Natural killer cell (primary cell): ENCODE measurements at places on chromosomes 7 and 10. TPM values are rescaled to one million over a fixed set of nuclear protein-coding genes. Genes with fewer than 3 reads are reported as not detected.

DNA sequence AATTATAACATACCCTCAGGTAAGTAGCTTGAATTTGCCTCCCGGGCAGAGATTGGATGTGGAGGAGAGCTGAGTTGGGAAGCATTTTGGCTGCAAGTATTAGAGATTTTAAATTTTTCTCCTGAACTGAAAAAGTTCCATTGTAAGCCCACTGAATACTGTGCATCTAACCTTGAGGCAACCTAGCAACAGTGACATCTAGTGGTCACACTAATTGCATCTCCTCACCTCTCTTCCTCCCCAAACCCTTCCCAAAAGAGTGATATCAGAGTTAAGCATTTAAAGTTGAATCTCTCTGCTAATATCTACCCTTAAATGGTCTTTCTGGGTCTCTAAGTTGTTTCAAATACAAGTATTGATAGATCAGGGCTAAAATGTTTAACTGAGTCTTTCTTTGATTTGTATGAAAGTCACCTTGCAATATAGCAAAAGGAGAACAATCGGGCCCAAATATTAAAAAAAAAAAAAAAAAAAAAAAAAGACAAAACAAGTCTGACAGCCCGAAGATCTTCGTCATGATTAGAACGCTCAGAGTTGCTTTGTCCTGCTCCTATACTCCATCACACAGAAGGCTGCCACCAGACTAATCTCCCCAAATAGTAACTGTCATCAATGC lies 40.4 kb upstream of the DLX5 start:
- DNase-seq, result peak; percentile 72

- no peak for DNase-seq
Observed at GRCh38 chr7:157138101-157138423, 664 bp upstream of the UBE3C start.

- DNase-seq, result no peak
Observed at GRCh38 chr10:43136432-43136831, 1.8 kb upstream of the CSGALNACT2 start.

DNA sequence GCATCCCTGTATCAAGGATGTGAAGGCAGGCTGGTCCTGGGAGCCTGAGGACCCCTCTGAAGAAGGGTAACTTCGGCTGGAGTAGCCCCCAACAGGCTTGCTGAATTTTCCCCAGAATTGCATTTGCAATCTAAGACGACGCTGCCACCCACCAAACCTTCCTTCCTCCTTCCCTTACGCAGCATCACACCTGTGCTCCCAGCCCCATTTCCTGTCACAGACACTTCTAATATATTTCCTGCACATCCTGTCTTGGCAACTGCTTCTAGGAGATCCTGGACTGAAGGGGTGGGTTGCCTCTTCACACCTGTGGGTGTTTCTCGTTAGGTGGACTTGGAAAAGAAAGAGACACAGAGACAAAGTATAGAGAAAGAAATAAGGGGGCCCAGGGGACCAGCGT lies 9.4 kb upstream of the PGAM1 start:
- no peak for DNase-seq

- no peak for DNase-seq
Observed at GRCh38 chr7:127998671-127999070, 32.6 kb downstream of the LRRC4 start.

DNA sequence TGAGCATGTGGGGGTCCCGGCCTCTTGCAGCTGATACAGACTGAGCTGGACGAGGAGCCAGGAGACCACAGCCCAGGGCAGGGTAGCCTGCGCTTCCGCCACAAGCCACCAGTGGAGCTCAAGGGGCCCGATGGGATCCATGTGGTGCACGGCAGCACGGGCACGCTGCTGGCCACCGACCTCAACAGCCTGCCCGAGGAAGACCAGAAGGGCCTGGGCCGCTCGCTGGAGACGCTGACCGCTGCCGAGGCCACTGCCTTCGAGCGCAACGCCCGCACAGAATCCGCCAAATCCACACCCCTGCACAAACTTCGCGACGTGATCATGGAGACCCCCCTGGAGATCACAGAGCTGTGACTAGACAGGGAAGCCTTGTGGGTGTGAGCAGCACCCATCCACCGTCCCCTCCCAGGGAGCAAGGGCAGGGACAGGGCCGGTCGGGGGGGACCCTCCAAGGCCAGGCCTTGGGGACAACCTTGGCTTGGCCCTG lies 36.1 kb downstream of the PSAP start:
- no peak for DNase-seq

GRCh38 chr7:94392393-94392786 lies 2.3 kb upstream of the COL1A2 start:
- DNase-seq, result no peak

DNA sequence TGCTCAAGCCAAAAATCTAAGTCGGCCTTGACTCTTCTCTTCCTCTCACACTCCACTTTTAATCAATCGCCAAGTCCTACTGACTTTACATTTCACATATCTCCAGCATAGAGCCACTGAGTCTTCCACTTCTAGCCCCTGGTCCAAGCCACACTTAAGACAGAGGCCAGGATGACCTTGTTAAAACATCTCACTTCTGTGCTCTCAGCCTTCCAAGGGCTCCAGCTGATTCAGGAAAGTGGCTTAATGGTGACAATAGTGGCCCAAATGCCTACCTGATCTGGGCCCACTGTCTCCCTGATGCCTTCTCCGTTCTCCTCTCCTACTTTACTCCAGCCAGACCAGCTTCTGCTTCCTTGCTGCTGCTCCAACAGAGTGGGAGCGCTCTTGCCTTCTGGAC lies 4.4 kb downstream of the TBATA start:
- no peak for DNase-seq

GRCh38 chr10:6201516-6201975 lies 1.2 kb upstream of the PFKFB3 start:
- DNase-seq, result peak; percentile 93

DNA sequence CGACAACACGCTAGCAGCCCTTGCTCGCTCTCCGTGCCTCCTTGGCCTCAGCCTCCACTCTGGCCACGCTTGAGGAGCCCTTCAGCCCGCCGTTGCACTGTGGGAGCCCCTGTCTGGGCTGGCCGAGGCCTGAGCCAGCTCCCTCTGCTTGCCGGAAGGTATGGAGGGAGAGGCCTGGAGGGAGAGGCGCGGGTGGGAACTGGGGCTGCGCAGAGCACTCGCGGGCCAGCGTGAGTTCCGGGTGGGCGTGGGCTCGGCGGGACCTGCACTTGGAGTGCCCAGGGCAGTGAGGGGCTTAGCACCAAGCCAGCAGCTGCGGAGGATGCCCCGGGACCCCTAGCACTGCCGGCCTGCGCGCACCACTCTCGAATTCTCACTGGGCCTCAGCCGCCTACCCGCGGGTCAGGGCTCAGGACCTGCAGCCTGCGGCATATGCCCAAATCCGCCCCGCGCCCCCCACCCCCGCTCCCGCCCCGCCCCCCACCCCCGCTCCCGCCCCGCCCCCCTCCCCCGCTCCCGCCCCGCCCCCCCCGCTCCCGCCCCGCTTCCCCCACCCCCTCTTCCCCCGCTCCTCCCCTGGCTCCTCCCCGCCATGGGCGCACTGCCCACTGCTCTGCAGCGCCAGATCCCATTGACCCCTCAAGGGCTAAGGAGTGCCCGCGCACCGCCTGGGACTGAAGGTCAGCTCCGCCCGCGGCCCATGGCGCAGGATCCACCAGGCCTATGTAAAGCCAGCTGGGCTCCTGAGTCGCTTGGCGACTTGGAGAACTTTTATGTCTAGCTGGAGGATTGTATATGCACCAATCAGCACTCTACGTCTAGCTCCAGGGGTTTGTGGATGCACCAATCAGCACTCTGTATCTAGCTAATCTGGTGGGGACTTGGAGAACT lies 15.9 kb upstream of the ACBD5 start:
- no peak for DNase-seq

DNA sequence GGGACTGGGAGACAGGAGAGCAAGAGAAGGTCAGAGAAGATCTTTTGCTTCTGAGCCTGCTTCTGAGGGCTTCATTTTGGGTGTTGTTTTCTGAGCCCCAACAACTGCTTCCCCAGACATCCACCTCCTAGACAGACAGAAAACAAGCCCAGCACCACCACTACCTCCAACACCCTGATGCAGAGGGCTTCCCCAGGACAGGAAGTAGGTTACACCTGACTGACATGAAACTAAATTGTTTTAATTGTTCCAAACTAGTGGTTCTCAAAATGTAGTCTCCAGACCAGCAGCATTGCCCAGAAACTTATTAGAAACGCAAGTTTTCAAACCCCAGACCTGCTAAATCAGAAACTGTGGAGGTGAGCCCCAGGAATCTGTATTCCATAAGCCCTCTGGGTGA lies 163.6 kb upstream of the KMT2E start:
- no peak for DNase-seq

DNA sequence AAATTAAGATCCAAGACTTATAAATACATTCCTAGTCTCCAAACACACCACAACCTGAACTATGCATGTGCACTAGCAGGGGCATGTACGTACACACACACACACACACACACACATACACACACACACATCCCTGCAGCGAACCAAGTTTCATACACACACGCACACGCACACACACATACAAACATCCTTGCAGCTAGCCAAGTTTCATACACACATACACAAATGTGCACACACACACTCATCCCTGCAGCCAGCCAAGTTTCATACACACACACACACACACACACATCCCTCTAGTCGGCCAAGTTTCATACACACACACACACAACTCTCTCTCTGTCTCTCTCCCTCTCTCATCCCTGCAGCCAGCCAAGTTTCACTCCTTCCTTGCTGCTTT lies 82.7 kb upstream of the WIPF3 start:
- peak; percentile 1 for DNase-seq

DNA sequence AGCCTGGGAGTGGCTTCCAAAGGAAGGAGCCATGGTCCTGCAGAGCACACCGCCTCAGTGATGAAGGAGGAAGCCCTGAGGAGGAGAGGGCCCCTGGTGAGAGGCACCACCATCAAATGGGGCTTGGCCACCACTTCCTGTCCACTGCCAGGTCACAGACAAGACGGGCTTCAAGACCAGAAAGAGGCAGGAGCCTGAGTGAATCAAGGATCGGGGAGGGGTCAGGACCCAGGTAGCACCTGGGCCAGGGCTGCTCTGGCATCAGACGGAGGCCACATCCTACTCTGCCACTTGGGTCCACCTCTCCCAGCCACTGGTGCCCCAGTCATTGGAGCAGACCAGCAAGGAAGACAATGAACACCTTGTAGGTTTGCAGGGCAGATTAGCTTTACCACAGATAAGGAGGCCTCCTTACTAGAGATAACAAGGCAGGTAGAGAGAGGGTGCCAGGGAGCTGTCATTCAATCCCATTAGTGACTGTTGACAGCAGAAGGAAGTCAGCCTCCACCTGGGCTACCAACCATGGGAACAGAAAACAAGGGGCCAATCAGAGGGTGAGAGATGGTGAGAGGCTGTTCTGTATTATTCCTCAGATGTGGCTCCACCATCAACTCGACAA lies 143.4 kb downstream of the TNS3 start:
- no peak for DNase-seq

DNA sequence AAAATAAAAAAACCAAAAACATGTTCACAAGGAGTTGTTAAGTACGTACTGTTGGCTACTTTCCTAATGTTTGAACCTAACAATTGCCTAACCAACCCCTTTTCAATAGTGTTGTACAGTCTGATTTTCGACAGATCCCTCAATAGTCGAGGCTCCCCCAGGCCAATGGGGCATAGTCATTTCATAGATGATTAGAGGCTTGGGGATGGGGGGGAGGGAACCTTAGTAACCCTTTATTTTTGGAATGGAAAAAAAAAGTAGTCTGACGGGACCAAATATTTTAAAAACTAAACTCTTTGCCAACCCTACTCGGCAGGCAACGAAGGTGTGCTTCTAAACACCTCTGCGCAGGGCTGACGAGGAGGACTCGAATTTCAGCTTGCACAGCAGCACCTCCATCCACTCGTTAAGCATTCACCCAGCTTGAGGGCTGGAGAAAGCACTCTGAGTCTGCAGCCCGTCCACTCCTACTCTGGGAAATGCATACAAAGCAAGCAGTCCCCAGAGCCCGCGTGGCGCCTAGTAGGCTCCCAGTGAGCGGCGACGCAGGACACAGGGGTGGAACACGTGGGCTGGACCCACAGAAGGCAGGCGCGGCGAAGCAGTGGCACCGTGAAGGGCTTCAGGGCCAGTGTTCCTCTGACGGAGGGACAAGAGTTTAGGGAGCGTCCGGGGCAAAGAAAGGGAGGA lies 899 bp downstream of the PUS7 start:
- peak; percentile 52 for DNase-seq

DNA sequence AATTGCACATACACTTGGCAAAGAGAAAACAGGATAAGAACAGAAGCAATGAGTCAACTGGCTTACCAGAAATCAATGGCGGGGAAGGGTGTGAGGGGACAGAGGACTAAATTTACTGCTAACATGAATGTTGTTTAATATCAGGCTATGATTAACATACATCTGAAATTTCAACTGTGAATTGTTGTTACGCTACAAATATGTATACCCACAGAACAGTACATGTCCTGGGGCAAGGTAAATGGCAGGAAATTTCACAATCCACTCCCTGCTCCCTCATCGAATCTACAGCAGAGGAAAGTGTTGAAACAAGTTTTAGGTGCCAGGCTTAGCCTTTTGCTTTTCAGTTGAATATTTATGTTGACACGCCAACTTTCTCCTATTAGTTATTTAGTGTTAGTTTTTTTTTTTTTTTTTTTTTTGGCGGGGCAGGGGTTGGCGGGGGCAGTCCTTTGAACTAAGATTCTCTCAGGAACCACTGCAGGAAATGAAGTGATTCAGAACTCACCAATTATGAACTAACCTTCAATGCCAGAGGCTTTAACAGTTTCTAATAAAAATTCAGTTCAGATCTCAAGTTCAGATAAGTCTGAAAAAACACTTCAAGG lies 99.0 kb downstream of the UBE2H start:
- DNase-seq, result no peak

The SEMA3D gene
- total RNA-seq, result not detected

The URGCP gene
- total RNA-seq, result 24.4 TPM

The JCAD gene
- not detected for total RNA-seq

The ADAM12 gene
- 1.8 TPM for total RNA-seq

The PRLHR gene
- total RNA-seq, result not detected

The STEAP1 gene
- not detected for total RNA-seq

The C10orf143 gene
- total RNA-seq, result 10.9 TPM

The MEPCE gene
- 48.1 TPM for total RNA-seq

The KIAA1217 gene
- not detected for total RNA-seq

The GHRHR gene
- not detected for total RNA-seq

The CDK14 gene
- total RNA-seq, result 1.2 TPM

The RHBDD2 gene
- 45.2 TPM for total RNA-seq

The CPA2 gene
- total RNA-seq, result not detected

The DOCK1 gene
- 0.08 TPM for total RNA-seq

The TMEM273 gene
- total RNA-seq, result 11.6 TPM

The PTN gene
- not detected for total RNA-seq

The CAV2 gene
- 1.9 TPM for total RNA-seq
